GM23248 (cell line): ENCODE measurements at places on chromosomes 16 and 17. TPM values are rescaled to one million over a fixed set of nuclear protein-coding genes. Genes with fewer than 3 reads are reported as not detected.

OTOP2 gene
- polyA plus RNA-seq: not detected in 2 replicates

BRIP1 gene
- polyA plus RNA-seq: 1.8 and 2.2 TPM in 2 replicates

LDHD gene
- polyA plus RNA-seq: 0.81 and 1.1 TPM in 2 replicates

TP53TG3C gene
- polyA plus RNA-seq: not detected in 2 replicates

EVI2B gene
- 0.49 and 0.51 TPM in 2 replicates for polyA plus RNA-seq

TMEM98 gene
- polyA plus RNA-seq: 153 and 157 TPM in 2 replicates

SECTM1 gene
- 1.4 TPM in 2 replicates for polyA plus RNA-seq

CA5A gene
- not detected in 2 replicates for polyA plus RNA-seq

CNTROB gene
- polyA plus RNA-seq: 19.4 and 21.2 TPM in 2 replicates

C17orf67 gene
- 1.2 TPM in 2 replicates for polyA plus RNA-seq

OVCA2 gene
- 63.5 and 66.1 TPM in 2 replicates for polyA plus RNA-seq

SPATA22 gene
- not detected in 2 replicates for polyA plus RNA-seq

TBC1D3G gene
- not detected in 2 replicates for polyA plus RNA-seq
